ENCODE measurements at places on chromosomes 12 and 14.
A peak's percentile ranks its signal among the peaks of the same experiment; 100 is the strongest.

GRCh38 chr14:91061056-91061887 is 831 bp upstream of the RPS6KA5 start:
- no peak for DNase-seq

DNA sequence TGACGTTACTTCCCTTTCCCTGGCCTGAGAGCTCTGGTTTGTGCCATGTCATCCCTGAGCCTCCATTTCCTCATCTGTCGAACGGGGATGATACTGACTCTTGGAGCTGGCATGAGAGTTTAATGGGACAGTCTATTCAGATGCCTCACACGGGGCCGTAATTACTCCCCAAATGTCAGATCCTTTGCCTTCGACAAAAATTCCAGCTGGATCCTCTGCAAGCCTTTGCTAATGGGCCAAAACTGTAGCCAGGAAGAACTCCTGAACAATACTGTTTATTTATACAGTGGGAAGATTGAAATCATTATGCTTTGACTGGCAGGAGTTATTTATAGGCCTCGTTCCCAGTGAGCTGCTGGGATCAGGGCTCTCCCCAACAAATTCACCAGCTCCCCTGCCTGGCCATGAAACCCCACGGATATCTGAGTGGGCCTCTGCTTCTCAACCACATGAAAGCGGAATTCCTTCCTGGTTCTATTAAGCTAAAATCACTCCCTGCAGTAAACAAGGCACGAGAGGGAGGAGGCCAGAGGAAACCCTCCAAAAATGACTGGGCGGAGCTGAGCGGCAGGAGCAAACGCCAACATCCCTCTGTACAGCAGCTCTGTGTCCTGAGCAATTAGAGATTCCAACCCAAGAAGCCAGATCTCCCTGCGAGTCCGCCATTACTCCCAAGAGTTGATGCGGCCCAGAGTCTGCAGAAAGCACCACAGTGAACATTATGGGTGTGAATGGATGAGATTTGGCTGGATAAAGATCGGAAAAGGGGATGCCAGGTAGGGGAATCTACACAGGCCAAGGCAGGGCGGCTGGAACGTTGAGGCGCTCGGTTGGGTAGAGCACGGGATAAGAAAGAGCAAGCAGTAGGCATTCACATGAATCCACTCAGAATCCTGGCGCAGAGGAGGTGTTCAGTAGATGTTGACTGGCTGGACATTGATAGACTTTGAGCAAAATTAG is 326.1 kb downstream of the BCL11B start:
- DNase-seq: no peak

DNA sequence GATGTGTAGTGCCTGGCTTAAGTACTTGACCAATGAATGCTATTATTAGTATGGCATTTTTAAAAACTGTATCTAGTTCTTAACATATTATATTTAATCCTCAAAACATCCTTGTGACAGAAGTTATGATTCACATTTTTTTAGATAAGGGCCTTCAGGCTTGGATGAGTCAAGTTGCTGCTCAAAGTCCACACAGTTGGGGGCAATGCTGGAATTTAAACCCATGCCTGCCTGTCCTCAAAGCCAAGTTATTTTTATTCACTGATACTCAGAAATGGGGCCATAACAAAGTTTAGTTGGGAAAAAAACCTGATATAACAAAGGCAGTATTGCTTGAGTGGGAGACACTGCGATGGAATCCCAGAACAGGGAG is 50.6 kb downstream of the RFX4 start:
- DNase-seq: no peak

- DNase-seq: peak; percentile 60
Measured at GRCh38 chr12:1806301-1807086, 13.9 kb upstream of the LRTM2 start.

- DNase-seq: no peak
Measured at GRCh38 chr12:131592972-131593371, 117.9 kb upstream of the SFSWAP start.

DNA sequence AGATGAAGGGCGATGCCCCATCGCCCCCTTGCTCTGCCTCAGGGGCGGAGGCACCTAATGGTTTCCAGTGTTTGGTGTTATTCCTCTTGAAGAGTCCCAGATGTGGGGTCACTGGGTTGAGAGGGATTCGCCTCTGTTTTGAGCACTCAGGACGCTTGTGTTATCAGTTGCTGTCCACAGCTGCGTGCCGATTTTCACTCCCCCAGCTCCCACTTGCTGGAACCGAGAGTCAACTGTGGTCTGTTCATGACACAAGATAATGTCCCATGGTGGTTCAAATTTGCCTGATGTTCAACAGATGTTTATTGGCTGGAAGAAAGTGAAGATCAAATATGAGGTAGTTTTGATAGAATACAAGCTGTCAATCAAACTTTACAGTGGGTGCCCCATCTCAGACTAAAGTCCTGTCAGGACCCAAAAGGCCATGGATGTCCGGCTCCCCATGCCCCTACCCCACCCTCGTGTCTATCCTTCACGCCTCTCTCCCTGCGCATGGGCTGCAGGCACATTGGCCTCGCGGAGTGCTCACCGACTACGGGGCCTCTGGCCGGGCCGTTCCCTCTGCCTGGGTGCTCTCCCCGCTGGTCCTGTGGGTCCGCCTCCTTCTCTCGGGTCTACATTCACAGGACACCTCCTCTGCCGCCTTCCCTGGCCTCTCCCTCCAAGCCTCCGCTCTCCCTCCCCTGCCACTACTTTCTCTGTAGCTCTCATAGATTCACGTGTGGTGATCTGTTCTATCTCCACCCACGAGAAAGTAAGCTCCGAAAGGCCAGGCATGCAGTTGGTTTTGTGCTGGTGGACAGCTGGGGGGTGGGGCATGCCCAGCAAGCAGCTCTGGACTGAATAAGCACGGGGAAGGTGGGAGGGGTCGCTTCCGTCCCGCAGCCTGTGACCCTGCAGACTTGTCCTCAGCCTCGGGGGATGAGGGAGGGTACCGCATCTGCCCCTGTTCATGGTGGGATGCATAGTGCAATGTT is 6.8 kb upstream of the TRAF3 start:
- DNase-seq: no peak

- no peak for DNase-seq
Measured at GRCh38 chr12:130818635-130819576, 20.1 kb downstream of the STX2 start.

DNA sequence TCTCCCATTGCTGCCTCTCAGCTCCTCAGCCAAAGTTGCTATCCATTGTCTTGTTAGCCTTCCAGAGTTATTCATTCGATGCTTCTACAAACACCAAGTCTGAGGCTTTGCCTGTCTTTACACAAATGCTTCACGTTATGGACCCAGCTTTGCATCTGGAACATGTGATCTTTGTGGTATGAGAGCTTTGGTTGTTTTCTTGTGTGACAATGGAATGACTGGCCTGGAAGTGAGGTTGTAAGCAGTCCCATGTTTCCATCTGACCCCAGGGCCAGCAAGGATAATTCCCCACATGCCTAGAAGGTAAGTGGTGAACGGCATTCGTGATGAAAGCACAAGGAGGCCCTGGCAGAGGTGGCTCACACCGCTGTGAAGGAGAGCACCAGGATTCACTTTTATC is 866.7 kb upstream of the TMEM132C start:
- no peak for DNase-seq

DNA sequence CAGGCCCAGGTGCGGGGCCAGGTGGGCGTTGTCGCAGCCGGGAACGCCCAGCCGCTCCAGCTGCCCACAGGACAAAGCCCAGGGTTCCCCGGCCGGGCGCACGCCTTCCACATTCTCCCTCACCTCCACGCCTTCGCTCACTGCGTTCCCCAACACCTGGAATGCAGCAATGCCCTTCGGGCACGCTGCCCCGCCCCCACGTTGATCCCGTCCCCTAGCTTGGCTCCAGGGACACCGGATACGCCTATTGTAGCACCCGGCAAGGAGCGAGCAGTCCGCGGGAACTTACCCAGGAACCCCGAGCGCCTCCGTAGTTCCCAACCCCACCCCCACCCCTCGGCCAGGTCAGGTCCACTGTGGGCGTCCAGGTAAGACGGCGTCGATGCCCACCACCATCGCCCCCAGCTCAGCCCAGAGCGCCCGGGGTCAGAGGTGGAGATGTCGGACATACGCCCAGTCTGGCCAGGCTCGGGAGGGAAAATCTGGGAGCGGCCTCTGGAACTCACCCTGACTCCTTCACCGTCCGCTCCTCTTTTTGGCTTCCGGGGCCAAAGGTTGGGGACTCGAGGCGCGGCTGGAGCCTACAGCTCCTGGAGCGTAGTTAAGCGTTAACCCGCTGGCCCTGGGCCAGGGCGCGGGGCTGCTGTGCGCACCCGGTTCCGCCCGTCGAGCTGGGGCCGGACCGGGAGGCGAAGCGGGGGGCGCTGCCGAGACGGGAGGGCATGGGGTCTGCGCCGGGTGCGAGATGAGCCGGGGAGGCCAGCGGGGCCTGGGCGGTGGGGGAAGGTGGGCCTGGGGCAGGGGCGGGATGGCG is 594 bp upstream of the CEP170B start:
- DNase-seq: no peak

DNA sequence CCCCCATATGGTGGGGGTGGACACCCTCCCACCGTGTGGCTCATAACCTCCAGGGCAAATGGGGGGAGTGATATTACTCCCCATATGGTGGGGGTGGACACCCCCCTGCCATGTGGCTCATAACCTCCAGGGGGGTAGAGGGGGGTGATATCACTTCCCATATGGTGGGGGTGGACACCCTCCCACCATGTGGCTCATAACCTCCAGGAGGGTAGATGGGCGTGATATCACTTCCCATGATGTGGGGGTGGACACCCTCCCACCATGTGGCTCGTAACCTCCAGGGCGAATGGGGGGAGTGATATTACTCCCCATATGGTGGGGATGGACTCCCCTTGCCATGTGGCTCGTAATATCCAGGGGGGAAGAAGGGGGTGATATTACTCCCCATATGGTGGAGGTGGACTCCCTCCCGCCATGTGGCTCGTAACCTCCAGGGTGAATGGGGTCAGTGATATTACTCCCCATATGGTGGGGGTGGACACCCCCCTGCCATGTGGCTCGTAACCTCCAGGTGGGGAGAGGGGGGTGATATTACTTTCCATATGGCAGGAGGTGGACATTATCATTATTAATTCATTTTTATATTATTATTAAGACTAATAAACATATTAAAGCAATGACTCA is 51.2 kb upstream of the OXA1L start:
- DNase-seq: no peak

GRCh38 chr14:105765893-105766614 is 239.7 kb downstream of the TMEM121 start:
- DNase-seq: no peak

GRCh38 chr12:15603474-15604085 is 185.6 kb downstream of the EPS8 start:
- DNase-seq: no peak

DNA sequence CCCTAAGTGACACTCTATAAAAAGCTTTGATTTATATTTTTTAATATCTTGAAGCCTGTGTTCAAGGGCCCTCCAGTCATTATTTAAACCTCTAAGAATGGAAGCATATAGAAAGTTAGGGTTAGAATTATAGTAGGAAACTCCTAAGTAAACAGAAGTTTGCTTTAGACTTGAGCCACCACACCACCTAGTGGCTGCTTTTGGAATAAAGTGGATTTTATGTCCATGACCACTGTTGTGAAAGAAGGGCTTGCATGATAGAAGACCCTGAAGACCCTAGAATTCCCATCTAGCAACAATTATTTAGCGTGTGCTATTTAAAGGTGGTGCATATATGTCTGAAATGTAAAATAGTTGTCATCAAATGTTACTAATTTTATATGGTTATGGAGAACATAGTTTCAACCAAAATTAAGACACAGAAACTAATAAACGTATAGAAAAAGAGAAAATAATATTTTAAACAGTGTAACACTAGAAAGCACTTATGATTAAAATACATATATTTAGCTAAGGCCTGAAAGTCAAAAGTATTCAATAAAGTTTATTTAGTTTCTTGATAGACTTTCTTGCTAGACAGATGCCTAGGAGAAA is 21.3 kb downstream of the LRRIQ1 start:
- DNase-seq: peak; percentile 62

DNA sequence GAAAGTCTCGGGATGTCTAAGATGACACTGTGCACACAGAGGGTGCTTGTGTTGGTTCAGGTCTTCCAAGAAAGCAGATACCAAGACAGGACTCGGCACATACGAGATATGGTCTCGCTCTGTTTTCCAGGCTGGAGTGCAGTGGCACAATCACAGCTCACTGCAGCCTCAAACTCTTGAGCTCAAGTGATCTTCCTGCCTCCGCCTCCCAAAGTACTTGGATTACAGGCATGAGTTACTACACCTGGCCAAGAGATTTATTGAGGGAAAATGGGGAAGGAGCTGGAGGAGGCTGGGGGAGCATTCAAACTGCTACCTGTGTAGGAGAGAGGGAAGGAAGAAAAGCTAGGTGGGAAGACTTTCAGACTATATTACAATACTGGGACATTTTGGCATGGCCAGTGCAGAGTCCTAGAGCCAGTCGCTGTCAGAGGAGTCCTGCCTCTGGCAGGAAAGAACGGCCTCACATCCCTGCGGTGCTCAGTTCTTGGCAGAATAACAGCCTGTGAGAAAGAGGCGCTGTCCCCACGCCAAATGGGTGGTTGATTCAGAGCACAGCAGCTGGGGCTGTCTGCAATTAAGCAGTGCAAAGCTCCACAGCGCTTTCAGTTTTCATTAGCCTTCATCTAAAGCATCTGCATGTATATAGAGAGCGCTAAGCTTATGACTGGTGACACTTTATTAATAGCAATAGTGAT is 18.3 kb downstream of the SLC17A8 start:
- peak; percentile 73 for DNase-seq

DNA sequence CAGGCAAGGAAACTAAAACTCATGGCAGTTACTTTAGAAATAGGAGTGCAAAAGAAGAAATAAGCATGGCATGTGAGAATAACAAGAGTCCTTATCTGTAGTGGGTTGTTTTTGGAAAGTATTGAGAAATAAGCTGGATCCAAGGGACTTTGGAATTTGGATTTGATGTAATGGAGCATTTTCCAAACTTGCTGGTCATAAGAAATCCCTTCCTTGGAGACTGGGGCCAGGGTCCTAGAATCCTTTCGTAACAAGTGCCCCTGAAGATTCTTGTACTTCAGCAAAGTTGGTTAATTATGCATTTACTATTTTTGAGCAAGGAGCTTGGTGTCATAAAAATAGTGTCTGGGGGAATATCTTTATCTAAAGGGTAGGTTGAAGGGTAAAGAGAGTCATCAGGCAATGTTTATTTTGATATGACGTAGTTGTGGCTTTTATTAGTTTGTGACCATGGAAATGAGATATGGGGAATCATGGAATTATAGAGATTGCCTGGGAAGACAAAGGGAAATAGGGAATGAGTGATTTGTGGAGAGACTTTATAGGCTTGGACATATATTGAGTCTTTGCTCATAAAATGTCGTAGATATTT is 53.9 kb downstream of the WNK1 start:
- DNase-seq: no peak

GRCh38 chr12:27094726-27095125 is 12.3 kb upstream of the C12orf71 start:
- DNase-seq: no peak

DNA sequence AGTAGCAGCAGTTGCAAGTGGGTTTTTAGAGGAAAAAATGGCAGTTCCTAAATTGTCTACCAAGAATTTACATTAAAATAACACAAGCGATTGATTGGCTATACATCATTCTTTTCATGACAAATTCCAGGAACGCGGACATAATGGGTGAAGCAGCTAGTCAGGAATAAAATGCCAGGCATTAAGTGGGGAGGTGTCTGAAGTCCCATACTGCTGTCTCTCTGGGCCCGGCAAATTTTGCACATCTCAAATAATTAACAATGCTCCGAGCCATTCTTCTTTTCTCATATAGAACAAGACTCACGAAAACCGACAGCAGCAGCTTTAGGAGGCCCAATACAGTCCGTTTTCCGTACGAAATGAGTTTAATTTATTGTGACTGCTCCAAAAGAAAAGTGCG is 696 bp downstream of the RPL36AL start:
- no peak for DNase-seq

GRCh38 chr14:71553779-71554178 is 378.4 kb upstream of the RGS6 start:
- DNase-seq: no peak
